ENCODE measurements at places on chromosomes 7 and 10. TPM values are rescaled to one million over a fixed set of nuclear protein-coding genes. Genes with fewer than 3 reads are reported as not detected.

The SLC18A2 gene
- total RNA-seq = under 0.01 TPM

- no peak overlapping the region for H3K27ac ChIP-seq
- H3K27me3 ChIP-seq = peaks cover 2% of the 10 kb centered on the region
- H3K36me3 ChIP-seq = no peaks in the 10 kb centered on the region
- H3K4me3 ChIP-seq = no peak overlapping the region
These were observed 1.8 kb downstream of the IMPDH1 start for GRCh38 chr7:128407751-128408708.

- peaks cover 5% of the 10 kb centered on the region for H3K36me3 ChIP-seq
- H3K4me1 ChIP-seq = peaks cover 16% of the 10 kb centered on the region
- no peaks in the 10 kb centered on the region for H3K27me3 ChIP-seq
- peak overlapping the region; percentile 83 for H3K4me3 ChIP-seq
- no peak for DNase-seq
These were observed 38.2 kb upstream of the PFKFB3 start for GRCh38 chr10:6164271-6165095.

GRCh38 chr7:142629588-142630260, 119.5 kb upstream of the PRSS1 start:
- H3K4me1 ChIP-seq = peaks cover 9% of the 10 kb centered on the region
- no peaks in the 10 kb centered on the region for H3K36me3 ChIP-seq
- no peak overlapping the region for H3K27ac ChIP-seq

DNA sequence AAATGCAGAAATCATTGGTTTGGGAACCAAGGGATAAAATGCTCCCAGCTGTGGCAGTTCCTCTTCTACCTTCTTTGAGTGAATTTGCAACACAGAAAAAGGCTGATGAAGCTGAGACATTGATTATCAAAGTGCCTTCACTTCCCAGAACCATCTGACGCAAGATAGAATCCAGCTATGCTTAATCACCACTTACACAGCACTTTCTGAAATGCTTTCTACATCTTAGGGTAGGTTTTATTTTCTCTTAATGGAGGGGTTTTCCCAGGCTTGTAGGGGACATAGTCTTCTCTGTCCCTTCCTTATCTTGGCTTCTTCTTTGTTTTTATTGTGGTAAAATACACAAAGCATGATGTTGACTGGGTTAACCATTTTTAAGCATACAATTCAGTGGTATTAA, 332.6 kb upstream of the ZNF32 start:
- no peaks in the 10 kb centered on the region for H3K27me3 ChIP-seq
- no peak overlapping the region for H3K27ac ChIP-seq
- no peaks in the 10 kb centered on the region for H3K4me1 ChIP-seq
- DNase-seq = no peak

- DNase-seq = peak; percentile 57
- peak overlapping the region; percentile 36 for H3K4me3 ChIP-seq
- H3K27ac ChIP-seq = peak overlapping the region; percentile 93
- no peaks in the 10 kb centered on the region for H3K27me3 ChIP-seq
These were observed 1177.6 kb upstream of the C7orf33 start for GRCh38 chr7:147412782-147413556.

- no peaks in the 10 kb centered on the region for H3K4me1 ChIP-seq
- H3K27ac ChIP-seq = no peak within 1 kb of the TSS
- no peak within 1 kb of the TSS for H3K4me3 ChIP-seq
- DNase-seq = no peak
- no peaks in the 10 kb centered on the region for H3K36me3 ChIP-seq
- H3K27me3 ChIP-seq = no peaks in the 10 kb centered on the region
These were observed at the start of gene ANKRD30A for GRCh38 chr10:37125191-37125732. ANKRD30A (plus strand) TSS chr10:37125598; CDS start chr10:37125788, 190 bp downstream.

DNA sequence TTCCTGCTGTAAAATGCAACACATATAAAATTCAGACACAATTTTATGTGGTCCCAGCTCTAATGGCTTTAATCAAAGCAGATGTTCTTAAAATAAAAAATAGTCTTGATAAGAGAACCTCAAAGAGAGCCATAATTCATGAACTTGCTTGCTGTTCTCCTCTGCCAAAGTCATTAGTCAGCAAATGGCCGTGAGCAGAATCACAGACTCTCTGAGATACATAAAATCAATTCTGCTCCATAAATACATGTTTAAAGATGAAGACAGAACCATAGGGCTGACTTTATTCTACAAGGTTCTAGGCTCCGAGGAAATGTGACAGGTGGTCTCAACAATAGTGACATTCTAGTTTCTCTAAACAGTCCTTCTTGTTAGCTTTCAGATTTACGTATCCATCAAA, 29.8 kb downstream of the HSPA12A start:
- no peak overlapping the region for H3K4me3 ChIP-seq
- peaks cover 19% of the 10 kb centered on the region for H3K4me1 ChIP-seq
- no peak for DNase-seq
- H3K27me3 ChIP-seq = no peaks in the 10 kb centered on the region
- no peaks in the 10 kb centered on the region for H3K36me3 ChIP-seq

GRCh38 chr7:22729180-22729825, 2.3 kb downstream of the IL6 start:
- H3K27me3 ChIP-seq = no peaks in the 10 kb centered on the region
- peak overlapping the region; percentile 99 for H3K27ac ChIP-seq
- no peak for DNase-seq
- H3K36me3 ChIP-seq = peaks cover 31% of the 10 kb centered on the region
- peak overlapping the region; percentile 84 for H3K4me3 ChIP-seq

DNA sequence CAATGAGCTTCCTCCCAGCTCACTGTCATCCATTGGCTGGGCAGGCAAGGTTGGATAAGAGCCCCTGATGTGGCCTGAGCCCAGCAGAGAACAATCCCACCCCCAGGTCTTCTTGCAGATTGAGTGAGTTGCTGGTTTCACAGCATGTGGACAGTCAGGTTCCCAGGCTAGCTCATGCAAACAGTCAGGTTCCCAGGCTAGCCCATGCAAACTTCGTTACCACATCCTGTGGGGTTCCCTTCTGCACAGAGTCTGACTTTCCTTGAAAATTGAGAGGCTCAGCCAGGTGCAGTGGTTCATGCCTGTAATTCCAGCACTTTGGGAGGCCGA, 67.1 kb downstream of the TMEM130 start:
- H3K36me3 ChIP-seq = no peaks in the 10 kb centered on the region
- no peak overlapping the region for H3K27ac ChIP-seq
- H3K4me1 ChIP-seq = peaks cover 5% of the 10 kb centered on the region
- no peak overlapping the region for H3K4me3 ChIP-seq

- H3K4me1 ChIP-seq = peaks cover 30% of the 10 kb centered on the region
- no peak for DNase-seq
- H3K4me3 ChIP-seq = no peak overlapping the region
- H3K27ac ChIP-seq = no peak overlapping the region
These were observed 27.2 kb downstream of the LEP start for GRCh38 chr7:128268233-128268632.

- no peaks in the 10 kb centered on the region for H3K4me1 ChIP-seq
- H3K27me3 ChIP-seq = no peaks in the 10 kb centered on the region
- H3K27ac ChIP-seq = no peak overlapping the region
- no peaks in the 10 kb centered on the region for H3K36me3 ChIP-seq
These were observed 54.7 kb upstream of the AFAP1L2 start for GRCh38 chr10:114458955-114459354.

GRCh38 chr7:110119883-110120581, 970.9 kb upstream of the LRRN3 start:
- no peaks in the 10 kb centered on the region for H3K27me3 ChIP-seq
- H3K27ac ChIP-seq = no peak overlapping the region
- H3K4me3 ChIP-seq = no peak overlapping the region
- no peaks in the 10 kb centered on the region for H3K4me1 ChIP-seq
- H3K36me3 ChIP-seq = no peaks in the 10 kb centered on the region

GRCh38 chr7:45184326-45185027, 26.9 kb downstream of the RAMP3 start:
- no peak overlapping the region for H3K4me3 ChIP-seq
- peaks cover 12% of the 10 kb centered on the region for H3K27me3 ChIP-seq
- no peak overlapping the region for H3K27ac ChIP-seq
- no peaks in the 10 kb centered on the region for H3K36me3 ChIP-seq

DNA sequence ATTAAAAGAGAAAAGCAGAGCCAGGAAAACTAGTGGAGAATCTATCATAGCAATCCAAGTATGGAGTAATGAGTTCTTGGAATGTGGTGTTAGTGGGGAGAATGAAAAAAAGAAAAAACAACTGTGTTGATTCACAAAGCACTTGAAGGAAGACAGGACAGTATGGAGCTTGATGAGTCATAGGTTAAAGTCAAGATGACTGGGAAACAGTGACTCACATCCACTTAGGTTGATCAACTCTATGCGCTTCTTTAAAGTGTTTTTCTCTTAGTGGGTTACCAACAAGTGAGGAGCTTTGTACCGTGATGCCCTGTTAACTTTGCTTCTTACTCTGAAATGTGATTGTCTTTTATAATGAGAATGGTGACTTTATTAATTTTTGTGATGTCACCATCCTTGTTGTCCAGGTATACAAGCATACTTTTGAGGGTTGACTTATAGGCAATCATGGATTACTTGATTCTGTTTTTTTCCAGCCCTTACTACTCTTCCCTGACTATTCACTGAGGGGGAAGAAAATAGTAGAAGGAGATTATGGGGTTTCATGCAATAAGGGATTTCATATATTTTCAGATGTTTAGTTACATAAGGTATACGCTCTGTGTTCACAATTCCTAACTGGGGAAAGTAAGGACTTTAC, 32.1 kb upstream of the MDFIC start:
- no peaks in the 10 kb centered on the region for H3K36me3 ChIP-seq
- DNase-seq = peak; percentile 77
- peaks cover 5% of the 10 kb centered on the region for H3K4me1 ChIP-seq
- no peak overlapping the region for H3K27ac ChIP-seq
- no peaks in the 10 kb centered on the region for H3K27me3 ChIP-seq
- H3K4me3 ChIP-seq = no peak overlapping the region

DNA sequence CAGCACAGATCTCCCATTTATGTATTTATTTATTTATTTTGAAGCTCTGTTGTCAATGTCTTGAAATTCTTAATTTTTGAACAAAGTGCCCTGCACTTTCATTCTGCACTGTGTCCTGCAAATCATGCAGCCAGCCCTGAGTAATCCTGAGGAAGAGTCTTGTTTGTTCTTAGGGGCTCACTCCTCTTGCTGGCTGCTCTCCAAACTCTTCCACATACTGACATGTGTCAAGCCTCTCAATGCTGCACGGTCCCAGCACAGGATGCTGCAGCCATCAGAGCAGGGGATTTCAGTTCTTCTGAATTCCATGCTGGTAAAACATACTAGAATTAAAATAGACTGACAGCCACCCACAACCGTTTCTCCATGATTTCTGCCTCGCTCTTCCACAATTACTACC, 207.2 kb downstream of the PARD3 start:
- H3K27me3 ChIP-seq = no peaks in the 10 kb centered on the region
- peaks cover 8% of the 10 kb centered on the region for H3K4me1 ChIP-seq
- no peak overlapping the region for H3K27ac ChIP-seq
- DNase-seq = no peak
- no peak overlapping the region for H3K4me3 ChIP-seq

DNA sequence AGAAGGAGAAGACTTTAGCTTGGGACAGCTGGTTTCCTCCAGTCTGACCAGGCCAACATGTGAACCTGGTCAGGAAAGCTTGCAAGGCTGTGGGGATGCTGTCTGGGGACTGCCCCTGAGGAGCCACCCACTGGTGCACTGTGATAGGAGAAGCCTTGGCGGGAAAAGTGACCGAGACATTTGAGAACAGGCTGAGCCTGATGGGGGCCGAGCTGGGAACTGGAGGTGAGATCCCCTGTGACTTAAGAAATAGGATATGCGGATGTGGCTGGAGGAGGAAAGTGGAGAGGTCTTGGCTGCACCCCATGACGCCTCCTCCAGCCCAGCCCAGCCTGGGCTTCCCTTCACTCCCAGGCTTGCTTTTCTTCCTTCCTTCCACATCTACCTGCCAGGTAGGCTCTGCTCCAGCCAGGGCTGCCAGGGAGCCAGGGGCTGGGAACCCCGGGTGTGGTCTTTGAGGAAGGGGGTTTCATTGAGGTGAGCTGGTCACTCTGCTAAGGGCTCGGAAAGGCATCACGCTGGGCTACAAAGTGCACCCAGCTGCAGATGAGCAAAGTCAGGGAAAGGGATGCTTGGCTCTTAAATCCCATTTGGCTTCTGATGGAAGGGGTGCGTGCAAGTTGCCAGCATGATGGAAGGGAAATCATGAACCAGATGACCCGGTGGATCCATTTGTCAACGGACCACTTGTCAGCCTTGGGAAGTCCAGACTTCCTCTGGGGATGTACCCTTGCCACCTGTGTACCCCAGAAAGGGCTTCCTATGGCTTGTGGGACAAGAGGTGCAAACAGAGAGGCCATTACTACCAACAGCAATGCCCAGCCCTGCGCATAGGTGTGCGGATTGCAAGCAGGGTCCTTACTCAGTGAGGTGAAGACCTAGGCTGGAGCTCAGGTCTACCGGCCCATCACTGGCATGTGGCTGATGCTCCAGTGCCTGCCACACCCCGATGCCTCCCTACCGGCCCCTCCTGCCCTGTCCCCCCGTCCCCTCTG, 66.3 kb downstream of the C10orf143 start:
- no peak for DNase-seq
- peaks cover 6% of the 10 kb centered on the region for H3K27me3 ChIP-seq
- no peaks in the 10 kb centered on the region for H3K4me1 ChIP-seq
- H3K27ac ChIP-seq = no peak overlapping the region
- H3K36me3 ChIP-seq = no peaks in the 10 kb centered on the region

DNA sequence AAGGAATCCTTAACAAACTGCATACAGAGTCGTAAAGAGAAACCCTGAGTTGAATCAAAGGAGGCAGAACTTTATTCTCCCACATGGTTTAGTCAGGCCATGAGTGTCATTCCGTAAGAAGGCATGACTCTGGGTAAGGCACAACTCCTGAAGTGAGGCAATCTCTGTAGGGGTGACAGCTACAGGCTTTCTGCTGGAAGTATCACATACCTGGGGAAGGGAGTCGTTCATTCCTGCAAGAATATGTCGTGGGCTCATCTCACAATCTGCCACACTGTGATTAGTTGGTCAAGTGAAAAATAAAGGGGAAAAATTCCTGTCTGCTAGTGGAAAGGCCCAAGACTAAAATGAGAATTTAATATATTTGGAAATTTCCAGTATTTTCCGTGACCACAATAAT, 392.6 kb downstream of the POM121L12 start:
- DNase-seq = peak; percentile 59
- H3K4me1 ChIP-seq = no peaks in the 10 kb centered on the region
- no peaks in the 10 kb centered on the region for H3K27me3 ChIP-seq
- no peaks in the 10 kb centered on the region for H3K36me3 ChIP-seq
- H3K27ac ChIP-seq = no peak overlapping the region

DNA sequence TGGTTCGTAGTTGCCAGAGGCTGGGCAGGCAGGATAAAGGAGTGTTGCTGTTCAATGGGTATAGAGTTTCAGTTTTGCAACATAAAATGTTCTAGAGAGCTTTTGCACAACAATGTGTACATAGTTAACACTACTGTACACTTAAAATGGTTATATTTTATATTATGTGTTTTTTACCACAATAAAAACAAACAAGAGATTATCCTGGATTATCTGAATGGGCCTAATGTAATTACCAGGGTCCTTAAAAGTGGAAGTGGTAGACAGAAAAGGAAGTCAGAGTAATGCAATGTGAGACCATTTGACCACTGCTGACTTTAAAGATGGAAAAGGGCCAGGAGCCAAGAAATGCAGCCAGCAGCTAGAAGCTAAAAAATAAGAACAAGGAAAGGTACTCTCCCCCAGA, 159.7 kb downstream of the SGMS1 start:
- no peaks in the 10 kb centered on the region for H3K36me3 ChIP-seq
- H3K27me3 ChIP-seq = no peaks in the 10 kb centered on the region
- no peak for DNase-seq
- H3K27ac ChIP-seq = no peak overlapping the region

- no peak overlapping the region for H3K4me3 ChIP-seq
- H3K27ac ChIP-seq = no peak overlapping the region
- H3K4me1 ChIP-seq = no peaks in the 10 kb centered on the region
- H3K36me3 ChIP-seq = no peaks in the 10 kb centered on the region
- no peaks in the 10 kb centered on the region for H3K27me3 ChIP-seq
These were observed 8.2 kb downstream of the MYO1G start for GRCh38 chr7:44970523-44971051.

GRCh38 chr7:26467541-26467940, 175.9 kb downstream of the SNX10 start:
- DNase-seq = no peak
- H3K36me3 ChIP-seq = no peaks in the 10 kb centered on the region
- H3K27me3 ChIP-seq = no peaks in the 10 kb centered on the region
- H3K4me1 ChIP-seq = no peaks in the 10 kb centered on the region

Measured in osteoblast (primary cell).